Mesothelial cell of epicardium (in vitro differentiated cells): ENCODE measurements at places on chromosomes 5 and 9. TPM values are rescaled to one million over a fixed set of nuclear protein-coding genes. Genes with fewer than 3 reads are reported as not detected.

Gene CCDC180
- 16.1 to 17.7 TPM (median 17.1 TPM) in 3 replicates for total RNA-seq

Gene PCDHB9
- total RNA-seq = 14.5 to 16.0 TPM (median 15.1 TPM) in 3 replicates

Gene AK6
- total RNA-seq = 28.0 to 31.3 TPM (median 28.3 TPM) in 3 replicates

Gene MYO10
- 50.1 to 56.7 TPM (median 51.9 TPM) in 3 replicates for total RNA-seq

DNA sequence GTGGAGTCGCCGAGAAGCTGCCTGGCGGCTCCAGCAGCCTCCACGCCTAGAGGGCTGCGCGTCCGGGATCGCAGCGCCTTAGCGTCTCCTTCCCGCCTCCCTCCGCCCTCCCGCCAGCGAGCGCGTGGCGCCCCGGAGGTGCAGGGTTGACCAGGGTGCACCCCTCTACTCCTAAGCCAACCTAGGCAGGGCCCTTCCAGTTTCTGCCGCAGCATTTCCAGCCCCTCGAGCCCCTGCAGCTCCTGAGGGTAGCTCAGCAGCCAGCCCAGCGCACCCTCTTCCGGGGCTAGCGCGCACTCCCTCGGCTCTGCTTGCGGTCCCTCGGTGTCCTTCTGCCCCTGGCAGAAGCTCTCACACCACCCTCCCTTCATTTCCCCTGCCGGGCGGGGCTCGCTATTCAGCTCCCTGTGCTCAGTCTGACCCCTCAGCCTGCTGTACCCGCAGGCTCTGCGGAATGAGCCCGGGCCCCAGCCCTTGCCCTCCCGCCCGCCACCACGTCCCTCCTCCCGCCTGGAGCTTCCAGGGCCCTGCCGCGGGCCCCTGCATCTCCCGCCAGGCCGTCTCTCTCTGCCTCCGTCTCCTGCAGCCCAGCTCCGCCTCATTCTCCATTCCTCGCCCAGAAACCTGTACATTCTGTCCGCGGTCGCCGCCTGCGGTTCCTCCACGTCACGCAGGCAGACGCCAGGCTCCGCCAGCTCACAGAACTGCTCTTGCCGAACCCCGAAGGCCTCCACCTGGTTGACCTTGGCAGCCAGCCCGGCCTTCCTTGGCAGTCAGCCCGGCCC lies 61.8 kb downstream of the SPATA31C2 start:
- H3K27me3 ChIP-seq = no peaks in the 10 kb centered on the region
- peaks cover 5% of the 10 kb centered on the region for H3K36me3 ChIP-seq
- H3K4me1 ChIP-seq = peaks cover 25% of the 10 kb centered on the region
- peak overlapping the region; percentile 93 for H3K27ac ChIP-seq
- peak overlapping the region; percentile 71 for H3K4me3 ChIP-seq

GRCh38 chr5:172133359-172134029 lies 54.5 kb downstream of the STK10 start:
- no peaks in the 10 kb centered on the region for H3K4me1 ChIP-seq
- no peak overlapping the region for H3K27ac ChIP-seq
- no peaks in the 10 kb centered on the region for H3K27me3 ChIP-seq
- H3K4me3 ChIP-seq = no peak overlapping the region

- H3K4me3 ChIP-seq = no peak overlapping the region
- H3K27ac ChIP-seq = no peak overlapping the region
- H3K36me3 ChIP-seq = peaks cover 4% of the 10 kb centered on the region
Measured at GRCh38 chr5:135670588-135670987, 91.8 kb upstream of the CXCL14 start.

DNA sequence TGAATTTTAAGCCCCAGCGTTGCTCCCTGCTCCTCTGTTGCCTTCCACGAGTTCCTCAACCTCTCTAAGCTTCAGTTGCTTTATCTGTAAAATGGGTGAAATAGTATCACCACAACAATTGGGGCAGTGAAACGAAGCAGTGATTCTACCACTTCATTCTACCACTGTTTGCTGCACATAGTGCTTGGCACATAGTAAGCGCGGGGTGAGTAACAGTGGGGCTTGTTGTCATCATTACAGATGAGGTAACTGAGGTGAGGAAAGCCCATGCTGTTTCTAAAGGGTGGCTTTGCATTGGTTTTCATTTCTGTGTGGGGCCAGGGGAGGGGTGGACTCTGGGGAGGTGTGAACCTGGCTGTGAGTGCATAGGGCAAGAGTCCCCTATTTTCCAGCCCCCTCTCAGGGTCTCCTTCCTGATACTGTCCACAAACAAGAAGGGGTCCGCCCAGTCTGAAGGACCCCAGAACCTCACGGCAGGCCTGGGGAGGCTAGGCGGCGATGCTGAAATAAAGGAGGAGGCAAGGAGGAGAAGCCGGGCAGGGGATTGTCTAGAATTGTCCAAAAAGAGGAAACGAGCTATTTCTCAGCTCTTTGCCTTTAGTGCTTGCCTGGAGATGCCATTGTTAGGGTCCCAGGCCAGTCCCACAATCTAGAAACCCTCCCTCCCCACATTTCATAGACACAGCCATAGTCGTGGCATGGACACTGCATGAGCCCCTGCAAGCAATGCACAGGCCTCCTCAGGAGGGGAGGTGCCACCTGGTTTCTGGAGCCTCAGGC lies 65.6 kb downstream of the IL6ST start:
- H3K4me3 ChIP-seq = no peak overlapping the region
- H3K4me1 ChIP-seq = no peaks in the 10 kb centered on the region
- DNase-seq = no peak
- no peak overlapping the region for H3K27ac ChIP-seq

DNA sequence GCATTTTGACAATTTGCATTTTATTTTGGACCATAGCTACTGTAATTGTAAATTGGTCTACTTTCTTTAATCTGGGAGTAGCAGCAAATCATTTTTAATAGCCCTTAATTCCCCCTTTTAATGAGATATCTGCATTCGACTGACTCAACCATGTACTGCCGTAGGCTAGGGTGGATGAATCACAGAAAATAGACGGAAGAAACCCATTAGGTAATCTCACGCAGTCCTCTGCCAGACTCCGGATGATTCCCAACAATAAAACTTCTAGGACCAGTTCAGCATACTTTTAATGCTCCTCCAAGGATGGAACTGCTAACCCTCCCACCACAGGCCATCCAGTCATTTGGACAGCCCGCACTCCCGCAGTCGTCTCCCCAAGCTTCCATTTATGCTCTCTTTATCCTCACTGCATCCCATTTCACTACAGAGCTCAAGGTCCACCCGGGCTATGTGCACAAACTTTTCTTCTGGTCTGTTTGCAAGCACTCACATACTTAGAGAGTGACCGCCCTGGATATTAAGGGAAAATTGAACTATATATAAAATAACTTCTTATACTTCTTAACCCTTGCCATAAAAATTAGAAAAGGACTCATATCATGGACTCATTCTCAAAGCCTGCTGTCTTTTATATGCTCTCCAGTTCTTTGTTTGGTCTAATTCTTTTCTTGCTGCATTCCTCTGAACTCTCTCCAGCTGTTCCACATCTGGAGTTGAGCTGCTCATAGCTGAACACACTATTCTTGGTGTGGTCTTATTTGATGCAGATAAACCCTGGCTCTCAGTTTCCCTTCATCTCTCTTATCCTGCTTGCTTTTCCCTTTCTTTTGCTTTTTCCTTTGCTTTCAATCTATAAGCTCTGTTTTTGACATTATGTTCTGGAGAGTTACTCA lies 326.6 kb downstream of the ARL15 start:
- peaks cover 5% of the 10 kb centered on the region for H3K4me1 ChIP-seq
- H3K27ac ChIP-seq = no peak overlapping the region
- peaks cover 10% of the 10 kb centered on the region for H3K36me3 ChIP-seq

- DNase-seq = peak; percentile 94
- peaks cover 34% of the 10 kb centered on the region for H3K4me1 ChIP-seq
- H3K4me3 ChIP-seq = no peak overlapping the region
- H3K27ac ChIP-seq = peak overlapping the region; percentile 58
- no peaks in the 10 kb centered on the region for H3K36me3 ChIP-seq
Measured at GRCh38 chr5:149442563-149443182, 63.6 kb upstream of the IL17B start.

- H3K36me3 ChIP-seq = no peaks in the 10 kb centered on the region
- DNase-seq = no peak
- no peak overlapping the region for H3K27ac ChIP-seq
- peaks cover 3% of the 10 kb centered on the region for H3K4me1 ChIP-seq
Measured at GRCh38 chr5:104739905-104740304, 1177.3 kb upstream of the NUDT12 start.
